GM10248 (cell line): ENCODE measurements at places on chromosomes 7 and 10.

- no peak for DNase-seq
Observed at GRCh38 chr10:21715531-21716195, 181.6 kb downstream of the MLLT10 start.

DNA sequence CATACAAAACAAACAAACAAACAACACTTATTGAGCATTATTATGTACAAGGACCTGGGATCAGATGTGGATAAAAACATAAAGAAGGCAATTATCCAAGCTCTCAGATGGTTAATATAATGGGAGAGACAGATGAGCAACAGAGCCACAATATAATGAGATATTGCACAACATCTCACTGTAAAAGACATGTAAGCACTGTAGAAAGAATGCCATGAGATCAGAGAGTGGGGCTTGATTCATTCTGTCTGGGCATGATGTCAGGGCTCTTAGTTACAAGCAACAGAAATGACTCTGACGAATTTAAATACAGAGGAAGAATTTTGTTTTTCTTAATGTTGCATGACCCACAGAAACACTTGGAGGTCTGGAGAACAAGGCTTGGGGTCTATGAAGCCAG lies 164.7 kb upstream of the PLXDC2 start:
- DNase-seq, result no peak

DNA sequence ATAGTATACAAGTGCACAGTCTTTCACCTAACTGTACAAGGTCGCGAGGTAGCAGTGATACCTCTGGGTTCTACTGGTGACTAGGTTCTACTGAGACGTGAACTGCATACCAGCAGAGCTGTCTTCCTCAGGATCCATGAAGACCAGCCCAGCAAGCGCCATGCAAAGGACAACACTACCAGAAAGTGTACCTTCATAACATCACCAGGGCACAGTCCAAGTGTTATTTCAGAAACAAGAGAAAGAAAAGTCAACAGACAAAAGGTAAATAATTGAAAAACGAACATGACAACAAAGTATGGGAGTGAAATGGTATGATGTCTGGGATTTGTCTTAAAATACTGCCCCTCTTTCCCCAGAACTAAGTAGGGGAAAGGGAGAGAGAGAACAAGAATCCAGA lies 141.1 kb upstream of the ASAH2 start:
- DNase-seq, result no peak

- no peak for DNase-seq
Observed at GRCh38 chr10:92849576-92850090, 1.3 kb downstream of the EXOC6 start.

DNA sequence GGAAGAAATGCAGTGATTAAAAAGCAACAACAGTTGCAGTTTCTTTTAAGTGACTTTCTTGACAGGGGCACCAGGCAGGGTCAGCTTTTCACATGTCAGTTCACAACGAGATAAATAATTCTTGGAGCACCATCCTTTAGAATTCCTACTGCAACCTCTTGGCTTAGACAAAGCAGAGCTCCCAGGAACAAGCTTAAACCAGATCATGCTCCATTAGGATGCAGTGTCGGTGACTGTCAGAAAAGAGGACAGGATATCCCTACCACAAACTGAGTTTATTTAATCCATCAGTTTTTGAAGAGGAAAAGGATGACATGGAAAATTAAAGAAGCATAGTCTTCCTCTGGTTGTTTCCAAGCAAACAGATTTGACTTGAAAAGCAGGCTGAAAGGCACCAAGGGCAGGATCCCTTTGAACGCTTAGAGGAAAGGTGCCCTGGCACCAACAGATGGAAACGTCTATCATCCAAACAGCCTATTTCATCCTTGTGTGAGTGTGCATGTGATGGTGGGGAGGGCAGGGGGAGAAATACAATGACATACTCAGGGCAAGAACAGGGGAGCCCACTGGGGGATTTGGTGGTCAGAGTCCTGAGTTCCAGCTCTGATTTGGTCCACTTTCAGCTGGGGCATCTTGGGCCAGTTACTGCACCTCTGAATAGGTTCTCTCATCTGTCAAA lies 332.1 kb upstream of the AOAH start:
- DNase-seq, result no peak

GRCh38 chr10:97274828-97275227 lies 17.6 kb downstream of the ARHGAP19 start:
- no peak for DNase-seq

DNA sequence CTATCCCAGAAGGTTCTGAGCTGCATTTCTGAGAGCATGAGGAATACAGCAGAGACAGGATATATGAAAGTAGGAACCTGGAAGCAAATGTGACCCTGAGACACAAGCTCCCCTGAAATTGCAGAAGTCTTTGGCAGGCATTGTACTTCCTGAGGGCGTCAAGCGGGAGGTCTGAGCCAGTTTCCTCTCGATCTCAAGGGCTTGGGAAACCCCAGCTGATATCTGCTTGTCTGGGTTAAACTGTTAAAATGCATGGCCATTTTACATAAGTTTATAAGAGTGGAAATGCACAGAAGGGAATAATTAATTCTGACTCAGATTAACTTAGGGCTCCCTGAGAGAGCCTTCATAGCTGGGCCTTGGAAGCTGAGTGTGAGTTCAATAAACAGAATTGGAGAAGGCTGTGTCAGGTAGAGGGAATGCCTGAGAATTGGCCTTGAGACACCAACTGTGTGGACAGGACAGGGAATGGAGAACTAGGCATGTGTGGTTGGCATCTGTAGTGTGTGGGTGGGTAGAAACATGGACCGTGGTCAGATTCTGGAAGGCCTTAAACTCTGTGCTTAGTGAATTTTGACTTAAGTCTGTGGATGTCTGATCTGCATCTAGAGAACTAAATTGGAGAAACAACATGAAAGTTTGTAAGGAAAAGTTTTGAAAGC lies 53.3 kb downstream of the WIPF3 start:
- no peak for DNase-seq

DNA sequence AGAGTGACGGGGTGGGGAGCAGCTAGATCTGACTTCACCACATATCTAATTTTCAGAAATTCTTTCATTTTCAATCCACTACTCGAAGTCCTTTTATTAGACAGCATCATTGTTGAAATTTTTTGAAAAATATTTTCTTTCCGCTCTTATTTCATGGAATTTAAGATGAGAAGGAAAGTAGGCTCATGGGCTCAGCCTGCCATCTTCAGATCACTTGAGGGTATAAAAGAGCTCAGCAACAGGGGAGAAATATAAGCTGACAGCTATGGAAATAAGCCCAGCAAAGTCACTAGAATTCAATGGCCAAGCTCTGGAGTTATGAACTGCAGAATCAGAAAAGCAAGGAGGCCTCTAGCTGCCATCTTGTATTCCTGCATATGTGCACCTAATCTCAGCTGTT lies 389.1 kb downstream of the XPNPEP1 start:
- DNase-seq, result no peak

DNA sequence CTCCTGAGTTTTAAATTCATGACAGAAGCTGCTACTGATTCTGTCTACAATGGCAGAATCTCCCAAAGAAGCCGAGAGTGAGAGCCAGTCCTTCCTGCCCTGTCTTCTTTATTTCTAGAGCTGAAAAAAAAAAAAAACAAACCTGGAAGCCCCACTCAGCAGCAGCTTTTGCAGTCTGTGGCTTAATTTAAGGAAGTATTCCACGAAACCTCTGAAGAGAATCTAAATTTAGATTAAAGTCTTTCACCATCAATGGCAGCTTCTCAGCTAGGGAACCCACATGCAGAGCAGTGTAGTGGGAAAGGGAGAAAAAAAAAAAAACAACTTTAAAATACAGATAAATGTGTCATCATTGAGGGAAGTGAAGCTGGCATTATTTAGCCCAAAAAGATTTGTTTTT lies 23.4 kb downstream of the SMURF1 start:
- no peak for DNase-seq

- DNase-seq, result no peak
Observed at GRCh38 chr7:81973117-81973516, 203.3 kb upstream of the HGF start.
